ENCODE measurements at places on chromosomes 16 and 17.

DNA sequence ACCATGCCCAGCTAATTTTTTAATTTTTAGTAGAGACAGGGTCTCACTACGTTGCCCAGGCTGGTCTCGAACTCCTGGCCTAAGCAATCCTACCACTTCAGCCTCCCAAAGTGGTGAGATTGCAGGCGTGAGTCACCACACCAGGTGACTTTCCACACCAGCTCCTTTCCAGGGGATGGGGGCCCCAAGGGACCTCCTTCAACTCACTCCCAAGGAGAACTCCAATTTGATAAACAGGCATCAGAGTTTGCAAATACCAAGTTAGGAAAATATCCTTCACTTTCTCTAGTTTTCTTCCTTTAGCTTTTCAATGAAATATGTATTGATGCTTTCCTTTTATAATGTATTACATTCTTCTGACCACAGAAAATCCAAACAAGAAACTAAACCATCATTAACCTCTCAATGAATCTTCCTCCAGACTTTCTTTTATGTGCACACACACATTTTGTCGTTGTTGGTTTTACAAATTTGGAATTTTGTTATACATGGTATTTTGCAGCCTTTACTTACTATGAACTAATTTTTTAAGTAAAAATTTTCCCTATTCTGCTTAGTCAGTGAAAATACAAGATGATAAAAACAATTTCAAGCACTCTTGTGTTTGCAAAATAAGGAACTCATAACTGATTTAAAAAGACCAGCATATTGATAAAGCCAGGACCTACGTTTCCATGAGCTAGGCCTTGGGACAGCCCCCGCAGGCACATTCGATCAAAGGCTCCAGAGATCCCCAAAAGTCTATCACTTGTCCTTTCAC is 32.0 kb downstream of the GAS7 start:
- no peak for DNase-seq

GRCh38 chr16:65280845-65281512 is 159.1 kb upstream of the CDH11 start:
- no peak for DNase-seq

DNA sequence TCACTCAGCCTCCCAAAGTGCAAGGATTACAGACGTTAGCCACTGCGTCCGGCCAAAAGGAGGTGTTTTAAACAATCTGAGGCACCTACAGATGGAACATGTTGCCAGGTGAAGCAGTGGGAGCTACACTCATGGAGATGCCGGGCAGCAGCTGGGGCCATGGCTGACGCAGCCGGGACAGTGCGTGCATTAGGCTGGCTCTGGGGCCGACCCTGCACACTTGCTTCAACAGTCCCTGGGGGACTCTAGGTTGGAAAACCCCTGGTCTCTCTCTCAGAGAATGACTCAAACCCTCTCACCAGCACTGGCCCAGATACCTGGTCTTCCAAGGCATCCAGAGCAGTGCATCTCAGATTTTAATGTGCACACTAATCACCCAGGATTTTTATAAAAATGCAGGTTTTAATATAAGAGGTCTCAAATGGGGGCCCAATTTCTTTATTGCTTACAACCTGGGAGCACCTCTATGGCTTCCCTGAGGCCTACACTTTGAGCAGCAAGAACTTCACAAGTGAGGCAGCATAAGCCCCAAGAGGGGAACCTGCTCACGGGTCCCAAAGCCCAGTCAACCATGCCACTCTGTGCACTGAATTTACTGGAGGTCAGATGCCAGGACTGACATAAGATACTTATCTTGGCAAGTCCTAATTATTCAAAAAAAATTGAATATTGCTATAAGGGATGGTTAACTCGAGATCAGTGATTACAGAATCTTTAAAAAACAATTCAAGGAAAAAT is 70.8 kb upstream of the TRAP1 start:
- no peak for DNase-seq

DNA sequence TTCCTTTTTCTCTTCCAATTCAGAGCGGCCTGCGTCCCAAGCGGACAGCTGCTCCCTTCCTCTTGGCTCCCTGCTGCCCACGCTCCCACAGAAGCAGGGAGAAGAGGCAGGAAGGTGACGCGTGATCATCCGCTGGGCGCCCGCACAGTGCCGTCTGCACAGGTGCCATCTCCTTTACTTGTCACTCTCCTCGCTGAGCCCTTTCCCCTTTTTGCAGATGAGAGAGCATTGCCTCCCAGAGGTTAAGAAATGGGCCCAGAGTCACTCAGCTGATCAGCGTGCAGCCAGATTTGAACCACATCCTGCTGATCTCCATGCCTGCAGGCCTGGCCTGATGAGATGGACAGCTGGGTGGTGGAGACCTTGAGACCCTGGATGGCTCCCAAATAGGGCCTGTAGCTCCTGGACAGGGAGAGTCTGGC is 299.8 kb downstream of the SEC14L1 start:
- no peak for DNase-seq

DNA sequence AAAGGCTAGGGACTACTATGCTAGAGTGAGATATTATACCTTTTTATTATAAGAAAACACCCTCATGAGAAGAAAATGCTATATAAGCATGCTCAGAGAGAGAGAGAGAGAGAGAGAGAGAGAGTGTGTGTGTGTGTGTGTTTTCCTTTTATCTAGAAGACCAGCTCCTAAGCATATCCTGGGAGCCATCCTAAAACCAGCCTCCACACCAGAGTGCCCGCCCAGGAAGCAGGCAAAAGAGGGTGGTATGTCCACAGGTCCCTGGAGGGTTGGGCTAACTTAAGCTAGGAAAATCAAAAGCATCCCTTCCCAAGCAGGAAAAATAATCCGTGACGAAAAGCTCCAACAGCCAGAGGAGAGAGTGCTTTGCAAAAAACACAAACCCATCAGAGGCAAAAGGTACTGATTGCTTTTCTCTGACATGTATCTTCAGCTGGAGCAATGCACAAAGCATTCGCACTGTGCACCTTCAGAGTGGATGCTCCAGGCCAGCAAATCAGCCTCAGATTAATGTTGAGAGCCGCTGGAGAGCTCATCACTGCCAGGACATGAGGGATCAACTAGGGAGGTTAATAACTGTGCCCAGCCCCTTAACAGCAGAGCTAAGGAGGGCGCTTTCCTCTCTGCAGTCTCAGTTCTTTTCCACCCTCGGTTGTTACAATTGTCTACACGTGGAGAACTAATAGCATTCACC is 125.1 kb downstream of the SLC39A11 start:
- no peak for DNase-seq

DNA sequence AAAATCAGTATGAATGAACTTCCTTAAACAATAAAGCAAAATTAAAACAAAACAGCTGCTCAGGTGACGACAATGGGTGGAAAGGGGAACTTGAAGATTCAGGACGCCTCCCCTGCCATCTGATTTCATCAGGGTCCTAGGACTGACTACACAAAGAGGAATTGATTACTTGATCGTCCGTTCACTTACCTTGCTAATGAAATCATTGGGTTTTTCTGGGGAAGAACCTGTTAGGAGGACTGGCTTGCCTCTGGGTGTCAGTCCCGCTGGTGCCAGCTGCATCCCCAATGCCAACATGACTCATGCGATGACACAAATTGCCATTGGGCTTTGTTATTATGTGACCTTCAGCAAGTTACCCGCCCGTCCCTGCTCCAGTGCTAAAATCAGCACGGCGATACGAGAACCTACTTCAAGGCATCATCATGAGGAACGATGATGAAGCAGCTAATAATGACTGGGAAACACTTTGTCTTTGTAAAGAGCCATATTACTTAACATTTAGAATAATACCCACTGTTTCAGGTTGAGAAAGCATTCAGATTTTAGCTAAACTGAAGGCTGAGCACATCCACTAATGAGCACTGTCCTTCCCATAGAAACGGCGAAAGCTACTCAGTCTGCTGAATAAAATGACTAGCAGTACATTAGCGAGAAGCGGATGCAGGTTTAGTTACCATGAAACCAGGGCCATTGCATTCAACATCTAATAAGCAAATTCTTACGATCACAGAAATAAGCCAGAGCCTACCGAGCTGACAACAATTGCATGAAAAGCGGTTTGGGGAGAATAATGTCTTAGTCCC is 139.4 kb downstream of the ZFHX3 start:
- DNase-seq, result no peak
